Activated T-helper 9 cell treated with anti-CD3 and anti-CD28 coated beads, Interleukin-2, amount 50 U/mL, for 16 hours (primary cell): ENCODE measurements at places on chromosomes 7 and 10.

DNA sequence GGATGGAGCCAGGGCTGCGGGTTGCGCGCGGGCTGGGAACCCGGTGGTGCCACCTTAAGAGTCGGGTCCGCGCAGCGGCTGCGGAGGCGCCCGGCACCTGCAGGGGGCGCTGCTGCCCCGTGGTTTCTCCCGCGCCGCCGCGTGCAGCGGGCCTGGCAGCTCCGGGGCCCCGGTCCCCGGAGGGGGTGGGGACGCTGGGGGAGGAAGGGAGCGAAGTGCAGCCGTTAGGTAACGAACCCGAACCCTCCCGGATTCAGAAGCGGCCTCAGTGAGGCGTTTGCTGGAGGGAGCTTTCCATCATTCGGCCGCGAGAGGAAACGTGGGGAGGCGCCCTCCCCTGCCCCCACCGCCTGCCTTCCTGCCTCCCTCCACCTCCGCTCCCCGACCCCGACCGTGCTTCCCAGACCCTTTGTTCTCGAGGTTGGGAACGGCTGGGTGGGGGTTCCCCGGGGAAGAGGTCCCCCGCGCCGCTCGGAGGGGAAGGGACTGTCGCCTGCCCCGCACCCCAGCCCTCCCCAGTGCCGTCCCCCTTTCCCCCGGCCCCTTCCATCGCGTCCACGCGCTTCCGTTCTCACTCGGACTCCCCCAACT, 29.6 kb downstream of the SKIDA1 start:
- DNase-seq: peak; percentile 79

DNA sequence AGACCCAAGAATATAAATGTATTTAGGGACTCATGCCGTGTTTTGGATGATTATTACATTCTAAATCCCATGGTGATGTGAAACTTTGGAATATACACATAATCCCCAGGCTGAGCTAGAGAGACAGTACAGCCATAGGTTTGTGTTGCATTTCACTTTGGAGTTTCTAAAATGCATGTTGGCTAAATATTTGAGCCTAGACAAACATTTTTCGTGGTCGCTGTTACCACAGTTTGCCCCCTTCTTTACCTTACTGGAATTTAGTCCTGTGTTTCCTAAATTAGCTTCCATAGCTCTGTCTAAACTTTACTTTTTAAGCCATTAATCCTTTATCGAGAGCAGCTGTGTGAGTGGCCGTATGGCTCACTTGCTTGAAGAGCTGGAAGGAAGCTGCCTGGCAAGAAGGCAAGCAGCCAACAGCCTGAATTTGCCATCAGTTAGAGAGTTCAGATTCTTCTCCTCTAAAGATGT, 192.0 kb downstream of the BICC1 start:
- DNase-seq: no peak

DNA sequence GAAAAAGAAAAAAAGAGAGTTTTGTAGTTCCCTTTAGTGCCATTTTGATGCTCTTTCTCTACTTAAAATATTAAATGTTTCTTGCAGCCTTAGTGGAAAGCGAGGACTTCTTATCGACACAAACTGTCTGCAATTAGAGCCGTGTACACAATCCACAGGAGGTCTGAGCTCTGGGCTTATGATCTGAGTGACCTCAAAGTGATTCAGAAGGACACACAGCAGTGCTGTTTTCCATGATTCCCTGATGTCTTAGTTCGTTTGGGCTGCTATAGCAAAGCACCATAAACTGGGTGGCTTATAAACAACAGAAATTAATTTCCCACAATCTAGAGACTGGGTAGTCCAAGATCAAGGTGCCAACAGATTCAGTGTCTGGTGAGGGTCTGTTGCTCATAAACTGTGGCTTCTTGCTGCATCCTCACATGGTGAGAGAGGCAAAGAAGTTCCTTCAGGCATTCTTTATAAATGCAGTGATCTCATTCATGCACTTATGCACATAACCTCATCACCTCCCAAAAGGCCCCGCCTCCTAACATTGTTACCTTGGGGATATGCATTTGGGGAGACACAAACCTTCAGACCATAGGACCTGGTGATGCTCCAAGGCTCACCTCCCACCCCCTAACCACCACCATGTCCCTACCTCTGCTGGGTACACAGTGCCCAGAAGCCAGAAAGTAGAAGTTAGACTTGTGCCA, 204.5 kb upstream of the GHITM start:
- no peak for DNase-seq

DNA sequence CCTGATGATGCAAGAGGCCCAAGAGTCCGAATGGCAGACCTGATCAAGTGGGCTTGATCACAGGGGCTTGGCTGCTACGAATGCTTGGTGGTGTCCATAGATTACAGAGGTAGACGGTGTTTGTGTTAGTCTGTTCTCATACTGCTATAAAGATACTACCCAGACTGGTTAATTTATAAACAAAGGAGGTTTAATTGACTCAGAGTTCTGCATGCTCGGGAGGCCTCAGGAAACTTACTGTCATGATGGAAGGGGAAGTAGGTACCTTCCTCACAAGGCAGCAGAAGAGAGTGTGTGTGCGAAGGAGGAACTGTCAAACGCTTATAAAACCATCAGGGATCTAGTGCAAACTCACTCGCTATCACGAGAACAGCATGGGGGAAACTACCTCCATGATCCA, 268.9 kb upstream of the KLF6 start:
- DNase-seq: no peak

GRCh38 chr10:26950934-26951333, 90.2 kb upstream of the ABI1 start:
- no peak for DNase-seq

- no peak for DNase-seq
Observed at GRCh38 chr7:94594882-94595281, 61.1 kb downstream of the SGCE start.

- no peak for DNase-seq
Observed at GRCh38 chr7:74356589-74357315, 67.5 kb downstream of the CLIP2 start.

- DNase-seq: no peak
Observed at GRCh38 chr7:20776214-20776911, 10.3 kb downstream of the SP8 start.

DNA sequence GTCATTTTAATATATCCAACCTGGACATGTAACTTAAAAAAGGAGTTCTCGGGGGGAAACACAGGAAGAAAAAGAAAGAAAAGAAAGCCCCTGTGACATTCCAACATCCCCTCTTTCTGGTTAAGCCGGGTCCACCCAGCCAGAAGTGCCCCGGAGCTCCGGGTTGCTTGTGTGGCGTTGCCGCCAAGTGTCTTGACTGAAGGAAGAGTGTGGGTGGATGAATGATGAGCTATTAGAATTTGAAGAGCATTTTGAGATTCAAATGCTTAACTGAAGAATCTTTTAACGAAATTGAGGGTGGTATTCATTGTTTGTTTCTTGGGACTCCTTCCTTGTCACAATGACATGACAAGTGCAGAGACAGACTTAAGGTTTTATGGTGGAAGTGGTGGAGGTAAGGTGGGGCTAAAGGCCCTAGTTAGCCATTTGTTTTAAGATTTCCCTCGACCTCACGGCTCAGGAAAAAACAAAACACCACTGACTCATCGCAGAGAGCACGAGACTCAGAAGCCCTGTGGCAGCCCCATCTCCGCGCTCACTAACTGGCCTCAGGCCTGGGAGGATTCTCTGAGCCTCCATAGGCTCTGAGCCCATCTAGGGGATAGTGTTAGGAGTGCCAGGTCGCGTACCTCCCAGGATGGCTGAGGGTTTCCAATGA, 1.8 kb upstream of the GLI3 start:
- DNase-seq: no peak

GRCh38 chr7:74306004-74306729, 17.0 kb downstream of the CLIP2 start:
- no peak for DNase-seq
